ENCODE measurements at places on chromosomes 2 and 18. TPM values are rescaled to one million over a fixed set of nuclear protein-coding genes. Genes with fewer than 3 reads are reported as not detected.

Gene SULT1C4
- total RNA-seq: not detected

Gene CHN1
- total RNA-seq: 153 TPM

Gene C2orf81
- 1.6 TPM for total RNA-seq

Gene CAVIN2
- total RNA-seq: 18.6 TPM

Gene MAPRE3
- 4.2 TPM for total RNA-seq

Gene HAUS1
- 34.2 TPM for total RNA-seq

Gene LOXHD1
- total RNA-seq: not detected
